ENCODE measurements at places on chromosomes 2 and 18. TPM values are rescaled to one million over a fixed set of nuclear protein-coding genes. Genes with fewer than 3 reads are reported as not detected.

DNA sequence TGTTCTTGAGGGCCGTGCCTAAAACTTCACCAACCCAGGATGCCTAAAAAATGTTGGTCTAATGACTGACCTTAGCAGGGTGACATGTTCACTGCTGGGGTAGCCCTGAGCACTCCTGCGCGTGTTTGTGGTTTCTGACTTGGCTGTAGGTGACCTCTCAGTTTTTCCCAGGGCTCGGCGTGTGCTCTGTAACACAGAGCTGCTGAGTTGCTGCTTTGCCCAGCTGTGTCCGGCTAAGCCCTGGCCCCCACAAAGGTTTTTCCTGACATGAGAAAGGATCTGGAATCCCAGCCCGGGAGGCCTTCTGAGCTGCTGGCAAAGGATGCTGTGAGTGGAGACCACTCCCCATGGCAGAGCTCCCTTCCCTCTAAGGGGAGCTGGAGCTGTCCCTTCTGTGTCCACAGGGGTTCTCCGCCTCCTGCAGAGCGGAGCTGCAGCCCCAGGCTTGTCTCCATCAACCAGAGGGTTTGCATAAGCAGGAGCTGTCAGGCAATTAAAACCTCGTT, 52.7 kb downstream of the CRIM1 start:
- H3K4me3 ChIP-seq, result no peak overlapping the region
- H3K4me1 ChIP-seq, result no peaks in the 10 kb centered on the region
- no peak overlapping the region for H3K27ac ChIP-seq
- H3K36me3 ChIP-seq, result no peaks in the 10 kb centered on the region

- no peaks in the 10 kb centered on the region for H3K27me3 ChIP-seq
- H3K27ac ChIP-seq, result no peak overlapping the region
- H3K4me1 ChIP-seq, result peaks cover 4% of the 10 kb centered on the region
- peaks cover 43% of the 10 kb centered on the region for H3K36me3 ChIP-seq
Observed at GRCh38 chr2:159807183-159808031, 9.4 kb upstream of the CD302 start.

- no peaks in the 10 kb centered on the region for H3K4me1 ChIP-seq
- no peaks in the 10 kb centered on the region for H3K36me3 ChIP-seq
- H3K4me3 ChIP-seq, result no peak overlapping the region
- H3K27ac ChIP-seq, result no peak overlapping the region
Observed at GRCh38 chr2:176597916-176598315, 328.7 kb downstream of the MTX2 start.

- no peak for DNase-seq
- H3K4me3 ChIP-seq, result no peak overlapping the region
- H3K36me3 ChIP-seq, result peaks cover 15% of the 10 kb centered on the region
- no peak overlapping the region for H3K27ac ChIP-seq
Observed at GRCh38 chr2:121565389-121566250, 34.9 kb downstream of the RNU4ATAC start.

- peaks cover 22% of the 10 kb centered on the region for H3K27me3 ChIP-seq
- no peak overlapping the region for H3K27ac ChIP-seq
- no peak overlapping the region for H3K4me3 ChIP-seq
- peaks cover 2% of the 10 kb centered on the region for H3K4me1 ChIP-seq
- H3K36me3 ChIP-seq, result no peaks in the 10 kb centered on the region
- DNase-seq, result no peak
Observed at GRCh38 chr2:111657351-111657975, 226.5 kb downstream of the ANAPC1 start.

DNA sequence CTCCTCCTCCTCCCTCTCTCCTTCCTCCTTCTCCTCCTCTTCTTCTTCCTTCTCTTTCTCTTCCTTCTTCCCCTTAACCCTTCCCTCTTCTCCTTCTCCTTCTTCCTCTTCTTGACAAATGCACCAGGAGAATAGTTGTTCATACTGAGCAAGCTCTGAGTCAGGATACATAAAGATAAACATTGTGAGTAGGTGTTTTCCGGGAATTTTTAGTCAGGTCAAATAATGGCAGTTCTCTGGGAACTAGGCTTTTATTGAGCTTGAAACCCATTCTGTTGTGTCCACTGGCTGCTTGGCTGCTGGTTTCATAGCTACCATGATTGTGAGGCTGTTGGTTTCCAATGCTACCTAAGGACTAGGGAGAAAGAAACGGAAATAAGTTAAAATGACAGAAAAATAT, 1144.7 kb upstream of the DDX18 start:
- no peaks in the 10 kb centered on the region for H3K36me3 ChIP-seq
- no peaks in the 10 kb centered on the region for H3K27me3 ChIP-seq
- H3K4me1 ChIP-seq, result no peaks in the 10 kb centered on the region
- no peak overlapping the region for H3K4me3 ChIP-seq
- no peak overlapping the region for H3K27ac ChIP-seq

GRCh38 chr2:162521871-162522650, 178.1 kb downstream of the GCA start:
- H3K36me3 ChIP-seq, result no peaks in the 10 kb centered on the region
- no peak overlapping the region for H3K27ac ChIP-seq
- H3K4me3 ChIP-seq, result no peak overlapping the region
- H3K4me1 ChIP-seq, result no peaks in the 10 kb centered on the region

DNA sequence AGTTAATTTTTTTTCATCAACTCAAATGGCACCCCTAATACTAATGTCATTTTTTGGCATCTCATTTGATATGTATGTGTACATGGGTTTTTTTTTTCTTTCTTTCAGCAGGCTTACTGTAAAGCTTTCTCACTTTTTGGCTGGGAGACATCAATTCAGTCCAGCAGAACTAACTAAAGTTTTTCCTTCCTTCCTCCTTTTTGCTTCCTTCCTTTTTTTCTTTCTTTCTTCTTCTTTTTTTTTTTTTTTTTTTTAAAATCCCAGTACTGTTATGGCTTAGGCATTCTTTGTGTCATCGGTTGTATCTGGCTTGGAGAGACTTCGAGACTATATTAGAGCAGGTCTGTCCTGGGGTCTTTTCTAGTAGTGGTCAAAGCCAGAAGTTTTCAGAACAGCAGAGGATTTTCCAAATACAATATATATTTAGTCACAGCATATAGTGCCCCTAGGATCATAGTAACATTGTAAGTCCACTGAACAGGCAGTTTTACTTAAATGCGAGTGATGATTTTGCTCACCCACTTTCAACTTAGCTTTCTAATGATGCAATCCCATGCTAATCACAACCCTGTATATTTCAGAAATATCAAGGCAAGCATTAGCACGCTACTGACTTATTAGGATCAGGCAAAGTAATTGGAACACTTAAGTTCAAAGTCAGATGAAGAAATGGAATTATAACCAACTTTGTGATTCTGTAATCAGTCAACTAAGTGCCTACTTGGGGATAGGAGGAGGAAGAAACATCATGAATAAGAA, 4.0 kb downstream of the KLHL29 start:
- H3K36me3 ChIP-seq, result no peaks in the 10 kb centered on the region
- no peak overlapping the region for H3K27ac ChIP-seq
- H3K27me3 ChIP-seq, result peaks cover 60% of the 10 kb centered on the region
- DNase-seq, result no peak

- no peaks in the 10 kb centered on the region for H3K4me1 ChIP-seq
- H3K27me3 ChIP-seq, result peaks cover 5% of the 10 kb centered on the region
- H3K27ac ChIP-seq, result no peak overlapping the region
- DNase-seq, result no peak
- no peaks in the 10 kb centered on the region for H3K36me3 ChIP-seq
Observed at GRCh38 chr18:21489919-21490495, 110.5 kb downstream of the ESCO1 start.

DNA sequence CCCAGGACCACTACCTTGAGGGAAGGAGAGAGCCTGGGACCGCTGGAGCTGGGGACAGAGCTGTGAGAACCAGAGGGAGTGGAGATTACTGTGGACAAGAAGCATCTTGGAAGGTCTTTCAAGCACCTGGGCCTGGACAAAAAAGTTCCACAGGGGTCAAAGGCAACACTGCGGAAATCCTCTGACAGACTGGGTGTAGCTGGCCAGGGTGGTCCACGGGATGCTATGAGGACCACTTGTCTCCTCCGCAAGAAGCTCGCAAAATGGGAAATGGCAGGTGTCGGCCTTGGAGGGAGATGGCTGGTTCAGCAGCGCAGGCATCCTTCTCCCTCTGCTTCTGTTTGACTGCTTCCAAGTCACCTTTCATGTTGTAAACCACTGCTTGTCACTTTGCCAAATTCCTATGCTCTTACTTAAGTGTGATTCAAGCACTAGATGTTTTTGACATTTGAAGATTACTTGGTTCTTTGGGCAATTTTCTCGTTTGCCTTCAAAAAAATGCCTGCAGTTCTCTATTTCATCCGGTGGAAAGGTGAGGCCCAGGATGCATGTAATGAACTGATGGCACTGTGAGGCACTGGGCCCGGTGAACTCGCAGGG, 27.7 kb downstream of the KLHL29 start:
- no peak for DNase-seq
- no peaks in the 10 kb centered on the region for H3K36me3 ChIP-seq
- H3K27me3 ChIP-seq, result no peaks in the 10 kb centered on the region
- no peak overlapping the region for H3K4me3 ChIP-seq

GRCh38 chr18:5543036-5543680, 639 bp downstream of the EPB41L3 start:
- no peak overlapping the region for H3K27ac ChIP-seq
- DNase-seq, result peak; percentile 32
- H3K4me3 ChIP-seq, result peak overlapping the region; percentile 52
- H3K27me3 ChIP-seq, result peaks cover 39% of the 10 kb centered on the region
- peaks cover 3% of the 10 kb centered on the region for H3K4me1 ChIP-seq

DNA sequence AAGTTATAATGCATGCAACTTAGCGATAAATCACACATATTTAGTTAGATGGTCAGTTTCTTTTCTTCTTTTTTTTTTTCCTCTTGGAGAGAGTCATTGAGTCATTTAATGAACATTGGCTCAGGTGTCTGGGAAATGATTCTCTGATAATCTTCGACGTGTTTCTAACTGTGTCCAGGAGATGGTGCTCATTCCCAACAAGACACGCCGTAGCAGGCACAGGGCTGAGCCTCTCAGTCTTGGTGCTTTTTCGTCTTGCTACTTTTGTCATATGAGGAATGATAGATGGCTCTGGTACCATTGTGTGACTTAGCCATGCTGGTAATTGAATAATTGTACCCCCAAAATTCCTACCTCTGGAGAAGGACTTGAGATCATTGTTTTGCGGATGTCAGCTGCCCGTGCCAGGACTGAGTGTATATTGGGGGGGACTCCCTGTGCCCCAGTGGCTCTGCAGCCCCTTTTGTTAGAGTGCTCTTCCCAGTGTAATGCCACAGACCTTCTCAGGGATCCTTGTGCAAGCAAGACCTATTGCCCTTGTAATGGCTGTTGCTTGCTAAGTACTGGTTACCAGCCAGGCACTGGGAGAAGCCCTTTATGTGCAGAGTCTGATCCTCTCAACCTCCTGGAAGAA, 107.6 kb upstream of the CYRIA start:
- no peaks in the 10 kb centered on the region for H3K4me1 ChIP-seq
- H3K4me3 ChIP-seq, result no peak overlapping the region
- peak; percentile 57 for DNase-seq

DNA sequence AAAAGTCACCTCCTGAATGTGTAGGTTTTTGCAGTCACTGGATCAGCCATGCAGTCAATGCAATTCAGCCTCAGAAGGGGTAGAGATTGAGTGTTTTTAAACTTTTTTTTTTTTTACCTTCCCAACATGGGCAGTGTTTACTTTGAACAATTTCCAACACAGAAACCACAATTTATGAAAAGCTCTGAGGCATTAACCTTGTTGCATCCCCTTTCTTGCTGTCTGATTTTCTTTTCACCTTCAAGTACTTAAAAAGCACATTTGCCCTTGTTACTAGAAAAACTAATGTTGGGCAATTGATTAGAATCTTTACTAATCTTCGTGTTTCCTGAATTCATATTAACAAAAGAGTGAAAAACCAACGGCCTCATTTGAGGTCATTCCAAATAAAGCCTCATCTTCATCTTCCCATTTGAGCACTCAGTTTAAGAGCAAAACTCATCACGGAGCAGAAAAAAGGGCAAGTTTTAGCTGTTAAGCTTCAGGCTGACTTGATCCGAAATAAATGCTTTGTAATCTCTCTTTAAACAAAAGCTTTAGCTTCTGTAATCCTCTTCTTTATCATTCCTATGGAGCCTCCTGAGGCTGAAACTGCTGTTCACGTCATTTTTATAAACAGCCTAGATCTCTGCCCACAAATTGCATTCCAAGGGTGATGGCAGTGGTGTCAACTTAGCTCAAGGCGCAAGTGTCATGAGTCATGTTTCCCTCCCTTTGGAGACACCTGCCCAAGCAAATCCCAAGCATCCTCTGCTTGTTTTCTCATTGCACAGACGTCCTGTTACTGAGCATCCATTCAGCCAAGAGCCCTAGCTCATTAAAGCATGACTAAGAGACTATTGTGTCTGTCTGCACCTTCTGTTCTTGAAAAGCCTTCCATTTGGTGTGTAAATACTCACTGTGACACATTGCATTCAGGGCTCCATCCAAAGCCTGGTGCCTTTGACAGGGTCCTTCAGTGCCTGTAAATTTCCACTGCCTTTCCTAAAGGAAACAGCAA, 107.7 kb downstream of the HNMT start:
- no peak overlapping the region for H3K27ac ChIP-seq
- H3K36me3 ChIP-seq, result no peaks in the 10 kb centered on the region
- H3K4me3 ChIP-seq, result no peak overlapping the region
- no peaks in the 10 kb centered on the region for H3K27me3 ChIP-seq
- no peak for DNase-seq
- no peaks in the 10 kb centered on the region for H3K4me1 ChIP-seq

GRCh38 chr2:21646345-21646744, 522.6 kb downstream of the TDRD15 start:
- no peak overlapping the region for H3K4me3 ChIP-seq
- no peak overlapping the region for H3K27ac ChIP-seq
- no peaks in the 10 kb centered on the region for H3K36me3 ChIP-seq
- no peak for DNase-seq
- H3K27me3 ChIP-seq, result no peaks in the 10 kb centered on the region

DNA sequence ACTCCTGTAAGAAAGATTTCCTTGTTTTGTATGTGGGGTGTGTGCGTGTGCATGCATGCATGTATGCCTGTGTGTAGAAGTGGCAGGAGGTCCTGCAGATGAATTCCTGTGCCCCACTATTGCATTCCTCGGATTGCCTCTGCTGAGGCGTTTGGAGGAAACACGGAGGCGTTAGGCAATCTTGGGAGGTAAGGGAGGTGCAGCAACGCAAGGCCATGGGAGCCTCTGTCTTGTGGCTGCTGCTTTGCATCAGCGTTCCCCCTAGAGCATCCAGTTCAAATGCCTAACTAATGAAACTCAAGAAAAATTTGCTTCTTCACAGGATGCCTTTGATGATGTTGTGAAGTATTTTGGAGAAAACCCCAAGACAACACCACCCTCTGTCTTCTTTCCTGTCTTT, 80.0 kb downstream of the PRPF40A start:
- peaks cover 2% of the 10 kb centered on the region for H3K27me3 ChIP-seq
- H3K36me3 ChIP-seq, result no peaks in the 10 kb centered on the region
- H3K4me1 ChIP-seq, result no peaks in the 10 kb centered on the region
- DNase-seq, result no peak
- no peak overlapping the region for H3K4me3 ChIP-seq

- no peak for DNase-seq
- peaks cover 4% of the 10 kb centered on the region for H3K36me3 ChIP-seq
- no peak overlapping the region for H3K4me3 ChIP-seq
- no peaks in the 10 kb centered on the region for H3K27me3 ChIP-seq
- H3K4me1 ChIP-seq, result peaks cover 53% of the 10 kb centered on the region
Observed at GRCh38 chr18:13539843-13540476, 186.4 kb downstream of the FAM210A start.

- no peak overlapping the region for H3K27ac ChIP-seq
- no peak overlapping the region for H3K4me3 ChIP-seq
- no peaks in the 10 kb centered on the region for H3K27me3 ChIP-seq
- no peaks in the 10 kb centered on the region for H3K36me3 ChIP-seq
Observed at GRCh38 chr18:30103881-30104280, 938.7 kb downstream of the DSC3 start.

DUSP19 gene
- total RNA-seq, result 4.2 TPM

SLC30A3 gene
- total RNA-seq, result 0.53 TPM

TEX44 gene
- total RNA-seq, result not detected

TMEM198 gene
- 2.7 TPM for total RNA-seq

CCDC68 gene
- not detected for total RNA-seq

TMEM178A gene
- 0.39 TPM for total RNA-seq

RFX8 gene
- total RNA-seq, result 0.90 TPM

TANC1 gene
- total RNA-seq, result 0.89 TPM

SKOR2 gene
- 0.21 TPM for total RNA-seq
